ENCODE measurements at places on chromosomes 1 and 21.

DNA sequence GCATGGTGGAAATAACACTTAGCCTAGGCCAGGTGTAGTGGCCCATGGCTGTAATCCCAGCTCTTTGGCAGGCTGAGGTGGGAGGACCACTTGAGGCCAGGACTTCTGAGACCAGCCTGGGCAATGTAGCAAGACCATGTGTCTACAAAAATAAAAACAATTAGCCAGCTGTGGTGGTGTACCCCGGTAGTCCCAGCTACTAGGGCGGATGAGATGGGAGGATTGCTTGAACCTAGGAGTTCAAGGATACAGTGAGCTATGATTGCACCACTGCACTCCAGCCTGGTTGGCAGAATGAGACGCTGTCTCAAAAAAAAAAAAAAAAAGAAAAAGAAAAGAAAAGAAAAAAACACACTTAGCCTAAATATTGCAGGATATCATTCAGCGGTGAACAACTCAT is 20.9 kb downstream of the AK4 start:
- no peak for DNase-seq

- no peak for DNase-seq
Measured at GRCh38 chr21:29379517-29380054, 80.9 kb downstream of the BACH1 start.

DNA sequence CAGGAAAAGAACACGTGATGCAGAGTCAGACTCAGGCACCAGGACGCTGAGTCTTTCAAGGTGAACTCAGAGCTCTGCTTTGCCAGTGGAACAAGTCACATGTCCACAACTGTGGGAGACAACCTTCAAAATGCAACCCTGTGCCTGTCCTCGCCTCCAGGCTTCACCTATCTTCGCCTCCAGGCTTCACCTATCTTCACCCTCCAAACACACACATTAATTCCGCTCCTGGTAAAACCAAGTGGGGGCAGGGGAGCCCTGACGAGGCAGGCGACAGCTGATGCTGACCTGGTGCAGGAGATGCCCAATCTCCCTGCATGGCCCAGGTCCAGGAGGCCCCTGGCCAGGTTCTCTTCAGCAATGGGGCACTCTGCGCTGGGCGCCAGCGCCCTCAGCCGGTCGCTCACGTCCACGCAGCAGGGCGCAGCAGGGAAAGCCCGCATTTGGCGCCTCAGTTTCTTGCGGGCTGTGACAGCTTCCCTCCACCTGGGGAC is 28.0 kb upstream of the LSS start:
- DNase-seq = no peak

DNA sequence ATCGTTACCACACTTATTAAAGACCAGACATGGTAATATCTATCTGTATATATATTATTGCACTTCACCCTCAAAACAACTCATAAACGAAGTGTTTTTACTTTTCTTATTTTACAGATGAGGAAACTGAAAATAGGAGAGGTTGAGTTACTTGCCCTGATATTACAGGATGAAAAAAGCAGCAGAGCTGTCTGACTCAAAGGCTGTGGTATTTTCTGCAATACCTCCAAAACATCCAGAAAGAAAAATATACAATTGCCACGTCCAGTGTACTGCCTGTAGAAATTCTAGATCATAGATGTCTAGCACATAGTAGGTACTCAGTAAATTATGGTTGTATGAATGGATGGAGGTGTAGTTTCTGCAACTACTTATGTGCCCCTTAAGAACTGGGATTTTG is 5.2 kb upstream of the TARBP1 start:
- no peak for DNase-seq

DNA sequence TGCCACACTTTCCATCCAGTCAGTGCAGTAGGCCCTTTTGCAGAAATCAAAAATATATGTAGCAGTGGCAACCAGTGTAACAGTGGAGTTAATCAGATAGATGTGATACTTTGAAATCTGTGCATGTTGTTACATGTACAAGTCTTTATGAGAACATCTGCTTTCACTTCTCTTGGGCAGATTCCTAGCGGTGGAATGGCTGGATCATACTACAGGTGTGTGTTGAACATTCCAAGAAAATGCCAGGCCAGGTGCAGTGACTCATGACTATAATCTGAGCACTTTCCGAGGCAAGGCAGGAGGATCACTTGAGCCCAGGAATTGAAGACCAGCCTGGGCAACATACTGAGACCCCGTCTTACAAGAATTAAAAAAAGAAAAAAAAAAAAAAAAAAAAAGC is 55.3 kb downstream of the GNB1 start:
- DNase-seq = no peak
